ENCODE measurements at places on chromosomes 13 and 19. TPM values are rescaled to one million over a fixed set of nuclear protein-coding genes. Genes with fewer than 3 reads are reported as not detected.

USE1 gene
- total RNA-seq = 19.3 TPM

- no peak for DNase-seq
Observed at GRCh38 chr13:24644036-24644435, 36.2 kb upstream of the ATP12A start.

- DNase-seq = no peak
Observed at GRCh38 chr13:39253774-39254173, 215.5 kb downstream of the NHLRC3 start.

DNA sequence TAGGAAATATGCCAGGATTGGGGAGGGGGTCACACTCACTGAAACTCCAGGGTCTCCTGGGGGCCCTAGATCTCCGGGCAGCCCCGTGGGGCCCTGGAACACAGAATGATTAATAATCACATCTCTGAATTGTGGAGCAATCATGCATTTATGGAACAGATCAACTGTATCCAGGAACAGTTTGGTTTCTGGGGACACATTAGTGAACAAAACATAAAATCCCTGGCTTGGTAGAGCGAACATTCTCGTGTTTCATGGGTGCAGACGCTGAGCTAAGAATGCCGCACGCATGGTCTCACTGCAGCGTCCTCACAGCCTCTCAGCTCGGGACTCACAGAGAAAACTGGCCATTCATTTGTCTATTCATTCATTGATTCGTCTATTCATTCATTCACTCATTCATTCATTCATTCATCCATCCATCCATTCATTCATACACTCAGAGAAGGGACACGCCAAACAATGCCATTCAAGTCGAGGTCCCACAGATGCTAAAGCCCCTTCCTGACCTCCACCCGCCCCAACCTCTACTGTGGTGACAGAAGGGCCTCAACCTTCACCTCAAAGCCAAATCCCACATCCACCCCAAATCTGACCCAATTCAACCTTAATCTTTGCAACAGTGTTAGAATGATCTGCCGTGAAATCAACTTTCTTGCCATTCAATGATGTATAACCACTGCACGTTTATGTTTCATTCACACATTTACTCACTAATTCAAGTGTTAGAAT is 35.0 kb upstream of the OLFM2 start:
- no peak for DNase-seq

- DNase-seq = no peak
Observed at GRCh38 chr19:37778613-37779126, 716 bp downstream of the ZNF573 start.

- peak; percentile 33 for DNase-seq
Observed at GRCh38 chr13:29679396-29680053, 84.0 kb upstream of the SLC7A1 start.
